Stimulated activated CD4-positive, alpha-beta T cell treated with anti-CD3 and anti-CD28 coated beads, Interleukin-1b, Interleukin-23, amount 100 ng/mL, for 48 hours (primary cell): ENCODE measurements at places on chromosomes 12 and 14.

GRCh38 chr14:34460841-34461240, 1.2 kb downstream of the SPTSSA start:
- DNase-seq, result no peak

GRCh38 chr12:43306066-43306465, 245.9 kb downstream of the ADAMTS20 start:
- no peak for DNase-seq

- no peak for DNase-seq
These were observed 705.8 kb upstream of the USP15 start for GRCh38 chr12:61554268-61555008.

DNA sequence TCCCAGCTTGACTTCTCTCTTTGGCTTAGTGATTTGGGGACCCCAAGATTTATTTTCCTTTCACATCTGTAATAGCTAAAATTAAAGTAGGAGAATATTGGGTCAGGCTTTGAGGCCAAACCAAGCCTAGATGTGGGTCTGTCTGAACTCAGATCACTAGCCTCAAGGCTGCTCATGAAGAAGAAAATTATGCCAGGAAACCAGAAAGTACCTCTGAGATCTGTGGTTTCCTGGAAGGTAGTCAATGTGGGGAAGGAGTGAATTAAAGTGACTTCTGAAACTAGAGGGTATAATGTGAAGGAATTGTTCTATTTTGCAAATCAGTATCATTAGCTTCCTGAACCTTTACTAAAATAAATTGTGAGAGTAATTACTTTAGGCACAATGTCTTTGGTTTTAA, 13.4 kb upstream of the CLEC12A start:
- no peak for DNase-seq

- peak; percentile 73 for DNase-seq
These were observed 59.0 kb upstream of the SCN8A start for GRCh38 chr12:51531978-51532497.

DNA sequence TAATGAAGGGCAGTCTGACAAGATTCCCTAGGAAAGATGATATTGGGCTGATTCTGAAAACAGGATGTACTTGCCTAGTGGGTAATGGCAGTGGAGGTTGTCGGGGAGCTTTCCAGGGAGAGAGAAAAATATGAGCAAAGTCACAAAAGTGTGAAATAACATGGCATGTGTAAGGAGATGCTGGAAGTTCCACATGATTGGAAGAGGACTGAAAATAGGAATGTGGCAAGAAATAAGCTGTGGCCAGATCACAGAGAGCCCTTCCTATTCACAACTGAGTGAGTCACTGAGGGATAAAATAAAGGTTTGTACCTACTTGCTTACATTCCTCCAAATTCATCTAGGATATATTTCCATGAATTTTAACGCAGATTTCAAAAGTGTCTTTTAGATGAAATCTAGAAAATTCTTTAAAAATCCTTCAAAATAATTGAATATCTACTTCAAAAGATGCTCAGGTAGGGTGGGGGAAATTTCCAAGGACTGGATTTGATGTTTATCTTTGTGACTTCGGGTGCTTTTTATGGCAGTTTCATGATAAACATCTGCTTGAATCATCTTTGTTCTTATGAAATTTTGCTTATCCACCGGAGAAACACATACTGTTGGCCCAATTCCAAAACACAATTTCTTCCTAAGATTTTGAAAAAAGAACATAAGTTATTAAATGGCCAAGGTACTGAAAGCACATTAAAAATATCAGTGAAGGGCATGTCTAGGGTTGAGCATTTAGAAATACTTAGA, 36.3 kb upstream of the SLC2A13 start:
- no peak for DNase-seq

- DNase-seq, result no peak
These were observed 4.0 kb downstream of the CHURC1 start for GRCh38 chr14:64918216-64918615.

- DNase-seq, result no peak
These were observed 119.0 kb upstream of the FKBP4 start for GRCh38 chr12:2675776-2676175.

GRCh38 chr12:111488271-111488670, 82.5 kb downstream of the SH2B3 start:
- no peak for DNase-seq

DNA sequence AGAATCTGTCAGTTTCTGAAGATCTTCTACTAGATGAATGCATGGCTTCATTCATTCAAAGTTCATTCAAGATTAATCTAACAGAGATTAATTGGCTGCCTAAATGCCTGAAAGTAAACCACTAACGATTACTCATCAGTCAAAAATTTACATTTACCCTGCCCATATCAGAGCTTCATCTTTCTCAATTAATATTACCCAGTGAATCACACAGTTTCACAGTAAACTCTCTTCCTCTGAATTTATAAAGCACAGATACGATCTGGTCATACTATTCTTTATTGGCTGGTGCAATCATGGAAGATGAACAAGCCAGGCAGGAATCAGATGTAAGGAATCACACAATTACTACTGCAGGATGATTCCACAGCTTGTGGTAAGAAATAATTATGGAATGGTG, 377.7 kb downstream of the SLC16A7 start:
- DNase-seq, result no peak

- no peak for DNase-seq
These were observed 30.8 kb downstream of the RIMBP2 start for GRCh38 chr12:130685250-130685787.
